ENCODE measurements at places on chromosomes 3 and 15. TPM values are rescaled to one million over a fixed set of nuclear protein-coding genes. Genes with fewer than 3 reads are reported as not detected.

HGD gene
- total RNA-seq: 38.9 TPM

MYZAP gene
- 2.7 TPM for total RNA-seq

MCF2L2 gene
- 0.53 TPM for total RNA-seq

SEMA5B gene
- total RNA-seq: 21.7 TPM

PRRT3 gene
- 3.3 TPM for total RNA-seq

ANP32A gene
- 89.6 TPM for total RNA-seq

TRIM71 gene
- total RNA-seq: 6.9 TPM

GOLGA6L25 gene
- not detected for total RNA-seq

EOMES gene
- 0.41 TPM for total RNA-seq

BNC1 gene
- total RNA-seq: 0.12 TPM

OR5K2 gene
- total RNA-seq: not detected

MRAS gene
- 31.3 TPM for total RNA-seq

SEMA6D gene
- 40.2 TPM for total RNA-seq

FEZF2 gene
- total RNA-seq: not detected

RTP3 gene
- not detected for total RNA-seq

STXBP5L gene
- 0.12 TPM for total RNA-seq

CAPN3 gene
- 121 TPM for total RNA-seq

SLC28A1 gene
- total RNA-seq: 6.6 TPM

SELENOK gene
- 27.4 TPM for total RNA-seq
